CD4-positive, alpha-beta T cell treated with Interleukin-2 at 100 ng/mL for 4 hours (primary cell): ENCODE measurements at places on chromosomes 7 and 10.

- no peak for DNase-seq
Observed at GRCh38 chr7:22301790-22302189, 55.2 kb downstream of the RAPGEF5 start.

DNA sequence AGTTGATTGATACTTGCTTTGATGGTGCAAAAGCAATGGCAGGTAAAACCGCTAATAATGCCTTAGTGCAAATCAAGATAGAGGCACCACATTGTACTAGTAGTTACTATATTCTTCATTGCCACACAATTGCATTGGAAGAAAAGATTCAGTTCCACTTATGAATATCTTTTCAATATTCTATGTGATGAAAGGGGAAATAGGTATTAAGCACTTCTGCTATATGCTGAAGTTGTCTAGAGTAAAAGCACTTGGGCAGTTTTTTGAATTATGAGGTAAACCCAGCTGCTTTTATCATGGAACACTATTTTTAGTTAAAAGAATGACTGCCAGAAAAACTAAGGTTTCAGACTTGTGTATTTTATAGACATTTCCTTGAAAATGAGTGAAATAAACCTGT, 15.5 kb downstream of the ENTPD7 start:
- no peak for DNase-seq

DNA sequence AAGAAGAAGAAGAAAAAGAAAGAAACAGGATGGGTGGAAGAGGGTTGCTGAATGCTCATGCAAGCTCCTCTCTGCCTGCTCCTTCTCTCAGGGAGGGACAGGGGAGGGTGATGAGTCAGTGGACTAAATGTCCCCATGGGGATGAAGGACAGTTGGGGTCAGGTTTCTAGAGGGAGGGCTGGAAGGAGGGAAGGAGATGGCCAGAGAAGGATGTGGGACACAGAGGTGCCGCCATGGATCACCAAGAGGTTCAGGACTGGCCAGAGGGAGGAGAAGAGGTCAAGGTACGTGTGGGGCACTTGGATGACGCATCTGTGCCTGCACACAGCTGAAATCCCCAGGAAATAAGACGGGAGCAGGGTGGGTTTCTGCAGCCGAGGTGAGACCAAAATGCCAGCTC, 88.9 kb upstream of the GTF2I start:
- DNase-seq: no peak

GRCh38 chr7:135277161-135277560, 43.5 kb downstream of the STRA8 start:
- DNase-seq: no peak

- DNase-seq: no peak
Observed at GRCh38 chr7:103771294-103771693, 218.2 kb downstream of the RELN start.

DNA sequence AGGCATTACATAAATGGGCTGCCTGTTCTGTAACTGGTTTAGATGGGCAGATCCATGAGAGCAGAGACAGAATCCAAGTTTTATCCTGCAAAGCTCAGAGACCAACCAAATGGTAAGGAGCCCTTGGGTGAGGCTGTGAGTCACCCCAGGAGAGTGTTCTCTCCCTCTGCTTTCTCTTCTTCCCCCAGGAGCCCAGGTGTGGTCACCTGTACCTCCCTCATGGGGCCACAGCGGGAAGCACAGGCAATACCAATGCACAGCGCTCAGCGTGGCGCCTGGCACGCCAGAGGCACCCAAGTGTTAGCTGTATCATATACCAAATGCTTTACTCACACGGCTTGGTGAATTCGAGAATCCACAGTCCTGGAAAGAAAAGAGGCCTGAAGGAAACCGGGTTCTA, 39.4 kb downstream of the CTBP2 start:
- DNase-seq: no peak

GRCh38 chr10:44234483-44234875, 150.4 kb downstream of the CXCL12 start:
- no peak for DNase-seq

- no peak for DNase-seq
Observed at GRCh38 chr7:117283371-117283770, 39.5 kb downstream of the WNT2 start.

DNA sequence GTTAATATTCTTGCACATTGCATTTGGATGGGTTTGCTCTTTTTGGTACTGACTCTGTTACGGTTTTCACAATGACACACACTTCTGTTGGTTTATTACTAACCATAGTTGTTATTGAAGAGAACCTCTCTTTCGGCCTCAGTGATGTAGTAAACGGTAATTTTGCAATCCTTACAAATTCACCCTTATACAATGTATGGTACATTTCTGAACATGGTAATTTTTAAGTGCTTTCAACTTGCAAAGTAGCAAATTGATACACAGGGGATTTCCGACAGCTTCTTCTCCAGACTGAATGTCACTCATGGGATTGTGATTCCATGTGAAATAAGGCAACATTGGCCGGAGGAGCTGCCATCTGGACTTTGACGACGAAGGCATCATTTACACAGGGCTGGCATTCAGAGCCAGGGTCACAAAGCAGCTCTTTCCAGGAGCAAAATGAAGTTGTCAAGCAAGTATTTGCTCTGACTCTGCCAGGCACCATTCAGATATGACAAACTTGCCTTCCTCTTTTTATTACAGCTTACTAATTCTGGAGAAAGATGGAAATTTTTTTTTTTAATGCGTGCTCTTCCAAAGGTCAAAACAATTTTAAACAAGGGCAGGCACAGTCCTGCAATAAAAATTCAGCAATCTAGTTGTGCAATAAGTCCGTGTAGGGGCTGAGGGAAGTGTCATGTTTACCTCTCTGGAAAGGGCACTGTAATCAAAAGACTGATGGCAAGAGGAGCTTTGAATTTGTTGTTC, 711.5 kb upstream of the C7orf33 start:
- DNase-seq: no peak

DNA sequence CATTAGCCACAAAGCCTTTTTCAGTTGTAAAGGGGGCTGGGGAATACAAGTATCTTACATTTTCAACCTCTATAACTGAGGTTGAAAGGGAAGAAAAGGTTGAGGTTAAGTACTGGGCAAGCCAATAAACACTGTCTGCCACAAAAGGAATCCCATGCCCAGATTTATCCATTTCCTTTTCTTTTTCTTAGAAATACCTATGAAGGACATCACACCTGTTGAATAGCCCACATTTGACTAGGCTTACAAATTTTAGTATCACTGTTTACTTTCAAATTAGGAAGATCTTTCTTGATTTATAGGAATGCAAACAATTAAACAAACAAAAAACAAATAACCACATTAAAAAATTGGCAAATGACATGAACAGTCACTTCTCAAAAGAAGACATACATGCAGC, 81.0 kb upstream of the CAV2 start:
- no peak for DNase-seq

- DNase-seq: no peak
Observed at GRCh38 chr10:21401196-21401595, 124.3 kb downstream of the SKIDA1 start.

- DNase-seq: no peak
Observed at GRCh38 chr10:10613656-10614244, 403.9 kb upstream of the CELF2 start.

- DNase-seq: no peak
Observed at GRCh38 chr7:120370954-120371353, 98.0 kb downstream of the KCND2 start.

- DNase-seq: peak; percentile 55
Observed at GRCh38 chr7:35624299-35625186, 70.4 kb downstream of the HERPUD2 start.

DNA sequence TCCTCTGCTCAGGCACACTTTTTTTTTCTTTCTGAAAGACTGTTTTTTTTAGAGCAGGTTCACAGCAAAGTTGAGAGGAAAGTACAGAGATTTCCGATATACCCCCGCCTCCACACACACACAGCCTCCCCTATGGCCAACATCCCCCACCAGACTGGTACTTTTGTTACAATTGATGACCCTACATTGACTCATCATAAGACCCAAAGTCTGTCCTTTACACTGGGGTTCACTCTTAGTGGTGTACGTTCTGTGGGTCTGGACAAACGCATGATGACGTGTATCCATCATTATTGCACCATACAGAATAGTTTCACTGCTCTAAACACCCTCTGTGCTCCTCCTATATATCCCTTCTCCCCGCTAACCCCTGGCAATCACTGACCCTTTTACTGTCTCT, 107.7 kb downstream of the RBM20 start:
- DNase-seq: no peak

GRCh38 chr7:51269321-51269720, 47.3 kb downstream of the COBL start:
- no peak for DNase-seq

DNA sequence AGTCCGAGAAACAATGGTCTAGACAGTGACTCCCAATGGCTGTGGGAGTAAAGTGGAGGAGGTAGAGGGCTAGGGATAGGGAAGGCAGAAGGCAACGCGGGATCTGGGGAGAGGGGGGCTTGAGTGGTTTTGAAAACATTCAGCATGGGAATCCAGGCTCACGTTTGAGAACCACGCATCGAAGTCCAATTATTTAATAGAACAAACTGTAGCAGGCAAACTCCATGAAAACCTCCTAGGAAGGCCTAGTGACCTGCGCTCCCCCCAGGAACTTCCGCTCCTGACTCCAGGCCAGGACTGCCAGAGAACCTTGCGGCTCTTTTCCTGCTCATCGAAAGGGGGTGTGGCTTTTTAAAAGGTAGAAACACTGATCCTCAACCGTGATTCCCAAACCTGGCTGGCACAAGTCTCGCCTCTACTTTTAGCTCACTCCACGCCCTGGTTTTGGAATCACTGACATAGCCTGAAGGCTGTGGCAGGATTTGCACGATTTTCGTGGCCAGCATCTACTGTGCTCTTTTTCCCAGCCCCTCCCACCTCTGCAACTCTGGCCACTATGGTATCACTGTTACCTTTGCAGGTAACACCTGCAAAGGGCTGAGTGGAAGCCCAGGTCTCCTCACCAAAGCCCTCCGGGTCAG, 43.4 kb downstream of the MYOF start:
- no peak for DNase-seq

DNA sequence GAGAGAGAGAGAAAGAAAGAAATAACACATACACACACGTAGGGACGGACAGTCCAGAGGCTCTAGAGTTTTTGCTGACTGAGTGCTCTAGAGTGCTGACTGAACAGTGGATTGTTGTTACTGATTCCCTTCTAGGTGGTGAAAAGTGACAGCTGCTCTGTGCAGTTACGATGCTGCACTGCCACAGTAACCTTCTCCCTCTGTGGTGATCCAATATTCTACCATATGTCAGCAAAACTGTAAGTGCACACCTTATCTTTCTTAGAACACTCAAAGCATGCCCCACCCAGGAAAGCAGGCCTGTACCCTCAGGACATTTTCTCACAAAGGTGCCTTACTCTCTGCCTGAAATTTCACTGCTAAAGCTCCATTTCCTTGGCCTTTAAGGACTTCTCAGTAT, 1023.5 kb downstream of the TYW1 start:
- no peak for DNase-seq

DNA sequence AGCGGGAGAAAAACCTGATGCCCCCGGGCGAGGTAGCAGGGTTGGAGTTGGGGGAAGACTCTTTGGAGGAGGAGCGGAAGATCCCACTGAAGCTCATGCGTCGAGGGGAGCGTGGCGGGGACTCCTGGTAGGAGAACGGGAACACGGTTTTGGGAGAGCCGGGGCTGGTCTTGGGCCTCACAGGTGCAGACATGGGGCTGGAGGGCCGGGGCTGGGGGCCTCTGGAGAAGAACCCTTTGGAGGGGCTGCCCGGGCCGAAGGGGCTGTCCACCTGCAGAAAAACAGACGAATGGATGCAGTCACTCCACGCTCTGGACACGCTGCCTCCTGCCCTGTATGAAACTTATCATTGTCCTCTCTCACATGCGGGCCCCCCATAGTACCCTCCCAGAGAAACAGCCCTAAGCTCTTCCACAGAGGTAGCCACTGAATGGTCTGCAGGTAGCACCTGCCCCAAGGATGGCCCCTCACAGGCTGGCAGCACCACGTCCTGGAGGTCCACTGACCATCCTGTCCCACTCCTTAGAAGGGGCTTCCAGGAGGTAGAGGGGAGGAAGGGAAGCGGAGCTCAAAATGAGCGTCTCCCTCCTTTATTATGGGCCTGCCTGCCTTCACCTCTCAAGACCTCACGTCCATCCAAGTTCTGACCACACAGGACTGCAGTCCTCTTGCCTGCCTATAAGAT, 95.6 kb downstream of the PRKAG2 start:
- DNase-seq: no peak

- DNase-seq: no peak
Observed at GRCh38 chr10:17795813-17796594, 13.1 kb upstream of the MRC1 start.

DNA sequence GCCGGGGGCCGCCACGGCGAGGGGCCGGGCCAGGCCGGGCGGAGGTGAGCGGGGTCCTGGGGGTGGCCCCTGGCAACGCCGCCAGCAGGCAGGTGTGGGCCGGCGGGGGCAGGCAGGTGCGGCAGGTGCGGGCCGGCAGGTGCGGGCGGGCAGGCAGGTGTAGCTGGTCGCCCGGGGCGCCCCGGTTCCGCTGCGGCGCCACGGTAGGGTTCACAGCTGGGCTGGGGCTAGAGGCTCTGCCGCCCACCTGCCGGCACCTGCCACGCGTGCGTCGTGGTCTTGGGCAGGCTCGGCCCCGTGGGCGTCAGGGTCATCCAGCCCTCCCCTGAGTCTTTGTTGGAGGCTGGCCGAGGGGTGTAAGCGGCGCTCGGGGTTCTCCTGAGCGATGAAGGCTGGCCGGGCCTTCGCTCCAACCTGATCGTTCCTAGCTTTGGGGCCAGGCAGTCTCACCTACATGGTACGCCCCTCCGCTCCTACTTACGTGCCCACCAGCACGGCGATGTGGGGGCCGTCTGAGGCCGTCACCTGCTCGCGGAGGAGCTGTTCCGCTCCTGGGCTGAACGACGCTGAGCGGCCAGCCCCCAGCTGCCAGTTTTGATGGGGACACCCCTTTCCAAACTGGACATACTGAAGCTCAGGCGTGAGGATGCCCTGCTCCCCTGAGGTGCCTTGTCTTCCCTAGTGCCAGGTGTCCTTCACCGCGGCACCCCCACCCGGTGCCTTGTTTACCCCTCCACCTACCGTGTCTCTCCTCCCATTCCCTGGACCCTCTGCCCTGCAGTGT, 493 bp downstream of the ZMIZ2 start:
- no peak for DNase-seq
